Gastrocnemius medialis (tissue), 4 donors: ENCODE measurements at places on chromosomes 7 and 10.
A peak's percentile ranks its signal among the peaks of the same experiment; 100 is the strongest.

DNA sequence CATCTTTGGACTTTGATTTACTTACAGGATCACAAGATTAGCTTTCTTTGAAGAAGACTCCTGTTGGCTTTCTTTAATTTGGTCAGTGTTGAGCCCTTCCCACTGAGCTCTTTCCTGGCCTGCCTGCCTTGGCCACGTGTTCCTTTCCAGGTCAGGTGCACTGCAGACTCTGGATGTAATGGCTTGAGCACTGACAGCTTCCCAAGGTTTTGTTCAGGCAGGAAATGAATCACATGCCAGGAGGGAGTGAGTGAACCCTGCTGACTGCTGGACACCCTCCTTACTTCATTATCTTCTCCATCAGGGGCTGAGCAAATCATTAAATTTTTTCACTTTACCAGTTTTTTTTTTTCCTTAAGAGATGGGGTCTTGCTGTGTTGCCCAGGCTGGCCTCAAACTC is 29.8 kb downstream of the SNX10 start:
- H3K4me3 ChIP-seq = no peak overlapping the region
- H3K4me1 ChIP-seq = no peaks in the 10 kb centered on the region
- no peak for DNase-seq
- no peak overlapping the region for H3K27ac ChIP-seq
- no peaks in the 10 kb centered on the region for H3K27me3 ChIP-seq
- H3K36me3 ChIP-seq = no peaks in the 10 kb centered on the region

DNA sequence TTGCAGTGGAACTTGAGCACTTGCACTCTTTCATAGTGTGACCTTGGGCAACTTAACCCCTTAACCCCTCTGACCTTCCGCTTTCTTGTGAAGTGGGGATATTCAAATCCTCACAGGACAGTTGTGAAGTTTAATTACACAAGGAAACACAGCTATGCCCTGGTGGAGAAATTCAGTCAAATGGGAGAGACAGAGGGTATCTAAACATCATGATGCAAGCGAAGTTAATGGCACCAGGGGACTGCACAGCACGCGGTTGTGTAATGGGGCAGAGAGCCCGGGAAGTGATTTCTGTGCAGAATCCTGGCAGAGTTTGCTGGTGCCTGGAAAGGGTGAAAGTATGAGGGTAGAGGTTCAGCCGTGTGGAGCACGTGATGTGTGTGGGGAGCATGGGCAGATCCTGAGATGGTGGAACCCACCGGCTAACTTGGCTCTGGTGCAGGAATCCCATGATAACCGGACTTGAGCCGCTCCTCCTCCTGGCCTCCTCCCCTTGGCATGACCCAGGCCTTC is 51.7 kb downstream of the SNX10 start:
- DNase-seq = no peak
- no peaks in the 10 kb centered on the region for H3K36me3 ChIP-seq
- no peaks in the 10 kb centered on the region for H3K4me1 ChIP-seq
- no peaks in the 10 kb centered on the region for H3K27me3 ChIP-seq
- no peak overlapping the region for H3K27ac ChIP-seq

GRCh38 chr10:77626266-77626935 is 11.2 kb downstream of the KCNMA1 start:
- H3K4me3 ChIP-seq = no peak overlapping the region
- DNase-seq = no peak
- H3K36me3 ChIP-seq = no peaks in the 10 kb centered on the region
- peaks cover 51% of the 10 kb centered on the region for H3K4me1 ChIP-seq
- H3K27ac ChIP-seq = no peak overlapping the region

GRCh38 chr7:78379148-78379547 is 580.6 kb downstream of the PHTF2 start:
- no peak for DNase-seq
- H3K27ac ChIP-seq = no peak overlapping the region
- no peak overlapping the region for H3K4me3 ChIP-seq
- no peaks in the 10 kb centered on the region for H3K27me3 ChIP-seq
- H3K36me3 ChIP-seq = no peaks in the 10 kb centered on the region

DNA sequence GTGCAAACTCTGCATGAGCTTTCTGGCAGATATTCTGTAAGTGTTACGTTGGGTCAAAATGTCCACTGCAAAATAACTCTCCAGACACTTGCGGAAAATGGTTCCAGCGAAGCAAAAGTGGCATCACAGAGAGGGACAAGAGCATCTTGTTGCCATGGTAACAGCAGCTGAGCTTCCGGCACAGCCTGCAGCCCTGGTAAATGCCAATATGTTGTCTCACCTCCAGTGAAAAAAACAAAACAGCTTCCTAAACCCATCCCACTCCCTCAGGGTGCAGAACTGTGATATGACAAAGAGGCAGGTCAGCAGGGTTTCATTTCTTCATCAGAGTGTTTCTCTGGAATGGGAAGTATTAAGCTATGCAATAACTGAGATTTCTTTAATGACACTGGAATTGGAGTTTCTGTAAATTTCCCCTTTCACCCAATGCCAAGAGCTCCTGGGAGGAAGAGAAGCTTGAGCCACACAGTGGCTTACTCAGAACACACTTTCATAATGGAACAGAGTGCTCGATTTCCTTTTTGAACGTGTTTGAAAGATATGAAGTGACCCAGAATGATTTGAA is 65.6 kb downstream of the FOXI2 start:
- DNase-seq = no peak
- H3K4me1 ChIP-seq = no peaks in the 10 kb centered on the region
- no peak overlapping the region for H3K4me3 ChIP-seq
- no peaks in the 10 kb centered on the region for H3K27me3 ChIP-seq
- no peak overlapping the region for H3K27ac ChIP-seq

DNA sequence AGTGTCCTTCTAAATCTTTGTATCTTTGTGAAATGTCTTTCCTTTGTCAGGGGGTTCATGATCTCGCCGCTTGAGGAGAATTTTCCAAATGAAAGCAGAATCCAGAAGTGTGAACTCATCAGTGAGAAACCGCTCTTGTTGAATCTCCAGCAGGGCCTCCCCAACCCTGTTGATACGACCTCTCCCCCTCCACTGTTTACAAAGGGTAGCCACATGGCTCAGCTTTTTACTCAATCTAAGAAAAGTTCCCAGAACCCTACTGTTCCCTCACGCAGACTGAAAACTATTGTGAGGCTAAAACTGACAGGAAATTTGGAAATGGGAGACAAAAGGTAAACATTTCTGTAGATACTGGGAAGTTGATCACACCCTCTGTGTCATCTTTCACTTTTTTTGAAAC is 73.9 kb downstream of the SEMA3C start:
- no peak overlapping the region for H3K27ac ChIP-seq
- DNase-seq = no peak
- peaks cover 5% of the 10 kb centered on the region for H3K4me1 ChIP-seq
- H3K27me3 ChIP-seq = no peaks in the 10 kb centered on the region
- H3K36me3 ChIP-seq = no peaks in the 10 kb centered on the region

- no peaks in the 10 kb centered on the region for H3K4me1 ChIP-seq
- H3K27me3 ChIP-seq = no peaks in the 10 kb centered on the region
- H3K27ac ChIP-seq = no peak overlapping the region
- DNase-seq = no peak
- H3K36me3 ChIP-seq = no peaks in the 10 kb centered on the region
- no peak overlapping the region for H3K4me3 ChIP-seq
These were observed 519.5 kb downstream of the GRID1 start for GRCh38 chr10:85847085-85847484.

DNA sequence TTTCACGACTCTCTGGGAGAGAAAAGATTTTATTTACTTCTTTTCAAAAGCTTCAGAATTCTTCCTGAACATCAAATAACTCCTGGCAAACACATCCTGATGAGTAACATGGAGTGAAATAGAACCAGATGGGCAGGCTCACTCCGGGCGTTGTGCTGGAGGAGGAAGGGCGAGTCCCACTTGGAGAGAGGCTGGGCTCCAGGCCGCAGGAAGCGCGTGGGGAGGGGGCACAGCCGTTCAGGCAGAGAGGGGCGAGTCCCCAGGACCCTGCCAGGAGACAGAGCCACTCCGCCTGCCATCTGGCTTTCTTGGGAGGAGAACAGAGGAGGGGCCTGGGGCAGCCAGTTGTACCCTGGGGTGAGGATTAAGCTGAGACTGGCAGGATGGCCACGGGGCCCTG is 265.9 kb upstream of the ZMIZ1 start:
- no peaks in the 10 kb centered on the region for H3K36me3 ChIP-seq
- H3K4me3 ChIP-seq = no peak overlapping the region
- peak overlapping the region; percentile 50 for H3K27ac ChIP-seq
- H3K27me3 ChIP-seq = no peaks in the 10 kb centered on the region

- no peak for DNase-seq
- no peaks in the 10 kb centered on the region for H3K27me3 ChIP-seq
- no peak overlapping the region for H3K4me3 ChIP-seq
- no peaks in the 10 kb centered on the region for H3K4me1 ChIP-seq
These were observed 42.7 kb downstream of the PAPSS2 start for GRCh38 chr10:87702260-87702972.

GRCh38 chr10:1551636-1552338 is 185.5 kb downstream of the ADARB2 start:
- DNase-seq = no peak
- no peaks in the 10 kb centered on the region for H3K36me3 ChIP-seq
- no peak overlapping the region for H3K27ac ChIP-seq
- H3K27me3 ChIP-seq = peaks cover 5% of the 10 kb centered on the region
- no peak overlapping the region for H3K4me3 ChIP-seq

DNA sequence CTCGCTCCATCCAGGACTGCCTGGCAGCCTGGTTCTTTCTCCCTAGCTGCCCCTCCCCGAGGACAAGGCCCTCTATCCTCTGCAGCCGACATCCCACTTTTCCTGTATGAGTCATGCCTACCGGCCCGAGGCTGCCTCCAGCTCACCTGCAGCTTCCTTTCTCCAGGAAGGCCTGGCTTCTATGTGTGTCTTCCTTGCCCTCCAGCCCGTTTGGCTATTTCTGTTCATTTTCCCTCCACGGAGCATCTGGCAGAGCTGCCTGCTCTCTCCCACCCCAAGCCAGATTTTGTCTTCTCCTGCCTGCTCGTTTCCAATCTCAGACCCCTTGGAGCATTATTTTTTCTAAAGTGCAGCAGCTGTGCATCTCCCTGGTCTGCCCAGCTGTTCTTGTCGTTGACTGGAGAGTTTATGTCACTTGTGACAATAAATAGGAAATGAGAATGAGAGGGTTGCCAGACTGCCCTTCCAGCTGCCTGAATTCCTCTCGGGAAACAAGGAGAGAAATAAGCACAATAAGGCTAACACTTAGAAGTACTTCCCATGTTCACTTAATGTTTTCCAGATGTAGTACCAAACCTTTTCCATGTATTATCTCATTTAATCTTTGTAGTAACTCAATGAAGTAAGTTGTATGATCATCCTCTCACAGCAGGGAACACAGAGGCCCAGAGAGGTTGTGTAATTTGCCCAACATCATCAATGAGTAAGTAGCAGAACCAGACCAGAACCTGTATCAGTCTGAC is 19.7 kb downstream of the UBTD1 start:
- peaks cover 54% of the 10 kb centered on the region for H3K4me1 ChIP-seq
- no peak for DNase-seq
- peak overlapping the region; percentile 41 for H3K27ac ChIP-seq
- H3K27me3 ChIP-seq = no peaks in the 10 kb centered on the region

- H3K27me3 ChIP-seq = no peaks in the 10 kb centered on the region
- H3K4me3 ChIP-seq = no peak overlapping the region
- H3K27ac ChIP-seq = no peak overlapping the region
- no peaks in the 10 kb centered on the region for H3K4me1 ChIP-seq
- no peaks in the 10 kb centered on the region for H3K36me3 ChIP-seq
- DNase-seq = no peak
These were observed 69.2 kb upstream of the SLC39A12 start for GRCh38 chr10:17882557-17882956.

- DNase-seq = no peak
- no peak overlapping the region for H3K4me3 ChIP-seq
- no peaks in the 10 kb centered on the region for H3K27me3 ChIP-seq
- no peaks in the 10 kb centered on the region for H3K36me3 ChIP-seq
- H3K27ac ChIP-seq = no peak overlapping the region
These were observed 40.3 kb downstream of the RGS10 start for GRCh38 chr10:119502209-119502608.

DNA sequence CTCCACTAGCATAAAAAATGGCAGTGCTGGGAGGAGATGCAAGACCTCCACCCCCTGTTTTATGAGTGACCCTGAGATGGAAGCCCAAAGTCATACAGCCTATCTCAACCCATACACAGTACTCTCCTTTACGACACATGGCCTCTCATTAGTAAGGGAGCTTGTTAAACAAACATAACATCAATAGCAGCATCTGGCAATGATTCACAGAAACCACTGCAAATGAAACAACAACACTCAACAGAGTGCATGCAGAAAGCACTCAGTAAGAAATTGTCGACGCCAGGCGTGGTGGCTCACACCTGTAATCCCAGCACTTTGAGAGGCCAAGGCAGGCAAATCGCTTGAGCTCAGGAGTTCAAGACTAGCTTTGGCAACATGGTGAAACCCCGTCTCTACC is 27.5 kb upstream of the FIGNL1 start:
- no peak for DNase-seq
- peaks cover 8% of the 10 kb centered on the region for H3K4me1 ChIP-seq
- no peak overlapping the region for H3K4me3 ChIP-seq
- no peaks in the 10 kb centered on the region for H3K27me3 ChIP-seq
- H3K27ac ChIP-seq = no peak overlapping the region

DNA sequence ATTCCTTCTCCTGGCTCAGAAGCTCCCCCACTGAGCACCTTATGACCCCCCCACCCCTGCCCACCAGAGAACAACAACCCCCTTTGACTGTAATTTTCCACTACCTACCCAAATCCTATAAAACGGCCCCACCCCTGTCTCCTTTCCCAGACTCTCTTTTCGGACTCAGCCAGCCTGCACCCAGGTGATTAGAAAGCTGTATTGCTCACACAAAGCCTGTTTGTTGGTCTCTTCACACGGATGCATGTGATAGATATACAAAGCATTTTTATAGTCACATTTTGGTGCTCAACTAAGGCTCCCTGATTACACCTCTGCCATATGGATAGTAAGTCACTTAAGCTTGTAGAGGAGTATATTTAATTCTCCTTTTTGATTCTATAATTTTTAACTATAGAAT is 985.8 kb downstream of the REEP3 start:
- DNase-seq = no peak
- H3K4me3 ChIP-seq = no peak overlapping the region
- no peak overlapping the region for H3K27ac ChIP-seq
- no peaks in the 10 kb centered on the region for H3K36me3 ChIP-seq

DNA sequence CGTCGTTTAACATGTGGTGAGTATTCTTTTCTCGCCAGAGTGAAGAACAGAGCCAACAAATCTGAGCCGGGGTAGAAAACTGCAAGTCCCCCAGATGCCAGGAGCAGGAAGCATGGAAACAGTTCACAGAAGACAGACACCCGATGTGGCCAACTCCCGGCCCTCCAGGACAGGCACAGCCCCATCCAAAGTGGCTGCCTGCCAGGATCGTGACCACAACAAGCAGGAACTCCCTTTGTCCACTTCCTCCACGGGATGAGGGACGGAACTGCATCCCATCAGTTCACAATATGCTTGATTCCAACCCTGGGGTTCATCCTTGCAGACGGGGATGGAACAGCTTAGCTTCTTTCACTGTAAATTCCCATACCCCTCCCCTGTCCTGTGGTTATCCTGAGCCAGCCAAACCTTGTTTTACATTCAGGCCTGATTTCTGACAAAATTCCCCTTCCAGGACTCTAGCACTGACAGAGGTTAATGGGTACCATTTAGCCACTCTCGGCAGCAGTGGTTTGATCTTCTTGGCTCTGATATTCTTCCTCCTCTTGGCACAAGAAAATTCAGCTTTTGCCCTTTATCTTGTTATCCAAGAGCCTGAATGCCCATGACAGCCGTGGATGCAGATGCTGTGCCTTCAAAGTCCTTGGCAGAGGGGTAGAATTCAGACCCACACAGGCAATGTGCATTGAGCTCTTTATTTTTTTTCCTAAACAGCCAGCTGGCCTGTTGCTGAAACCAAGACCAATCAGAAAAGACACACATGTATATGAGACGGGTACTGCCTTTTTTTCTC is 105.5 kb upstream of the FAM204A start:
- DNase-seq = peak; percentile 12
- no peaks in the 10 kb centered on the region for H3K4me1 ChIP-seq
- no peaks in the 10 kb centered on the region for H3K36me3 ChIP-seq
- H3K4me3 ChIP-seq = no peak overlapping the region
